ENCODE measurements at places on chromosomes 7 and 10. TPM values are rescaled to one million over a fixed set of nuclear protein-coding genes. Genes with fewer than 3 reads are reported as not detected.

DNA sequence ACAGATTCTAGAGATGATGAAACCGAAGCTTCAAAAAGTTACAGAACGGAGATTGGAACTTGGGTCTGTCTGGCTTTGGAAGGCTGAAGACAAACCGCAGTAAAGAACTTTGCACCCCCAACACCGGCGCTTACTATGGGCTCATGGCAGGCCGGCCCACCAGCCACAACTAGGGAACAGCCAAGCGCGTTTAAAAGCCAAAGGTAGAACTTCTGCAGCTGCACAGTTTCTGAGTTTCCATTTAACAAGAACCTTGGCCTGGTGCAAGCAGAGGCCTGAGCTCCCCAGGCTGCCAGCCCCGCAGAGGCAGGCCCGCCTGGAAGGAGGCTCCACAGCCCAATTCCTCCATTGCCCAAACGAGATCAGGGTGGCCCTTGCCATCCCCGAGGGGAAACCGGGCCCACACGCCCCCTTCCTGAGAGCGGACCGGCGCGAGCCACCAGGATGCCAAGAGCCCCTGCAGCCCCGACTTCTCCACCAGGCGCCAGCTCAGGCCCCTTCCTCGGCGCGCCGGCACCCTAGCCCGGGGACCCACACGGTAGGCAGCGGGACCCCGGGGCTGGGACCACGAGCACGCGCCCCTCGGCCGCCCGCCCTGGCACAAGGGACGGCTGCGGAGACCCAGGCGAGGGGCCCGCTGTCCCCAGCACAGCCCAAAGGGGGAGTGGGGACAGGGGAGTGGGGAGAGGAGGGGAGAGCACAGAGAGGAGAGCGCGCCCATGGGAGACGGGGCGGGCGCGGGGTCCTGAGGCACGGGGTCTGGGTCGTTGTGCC is 566 bp downstream of the MAD1L1 start:
- peak overlapping the region; percentile 78 for H3K27ac ChIP-seq
- peak; percentile 61 for ATAC-seq
- peaks cover 58% of the 10 kb centered on the region for H3K36me3 ChIP-seq
- H3K27me3 ChIP-seq: no peaks in the 10 kb centered on the region
- H3K4me3 ChIP-seq: peak overlapping the region; percentile 91

DNA sequence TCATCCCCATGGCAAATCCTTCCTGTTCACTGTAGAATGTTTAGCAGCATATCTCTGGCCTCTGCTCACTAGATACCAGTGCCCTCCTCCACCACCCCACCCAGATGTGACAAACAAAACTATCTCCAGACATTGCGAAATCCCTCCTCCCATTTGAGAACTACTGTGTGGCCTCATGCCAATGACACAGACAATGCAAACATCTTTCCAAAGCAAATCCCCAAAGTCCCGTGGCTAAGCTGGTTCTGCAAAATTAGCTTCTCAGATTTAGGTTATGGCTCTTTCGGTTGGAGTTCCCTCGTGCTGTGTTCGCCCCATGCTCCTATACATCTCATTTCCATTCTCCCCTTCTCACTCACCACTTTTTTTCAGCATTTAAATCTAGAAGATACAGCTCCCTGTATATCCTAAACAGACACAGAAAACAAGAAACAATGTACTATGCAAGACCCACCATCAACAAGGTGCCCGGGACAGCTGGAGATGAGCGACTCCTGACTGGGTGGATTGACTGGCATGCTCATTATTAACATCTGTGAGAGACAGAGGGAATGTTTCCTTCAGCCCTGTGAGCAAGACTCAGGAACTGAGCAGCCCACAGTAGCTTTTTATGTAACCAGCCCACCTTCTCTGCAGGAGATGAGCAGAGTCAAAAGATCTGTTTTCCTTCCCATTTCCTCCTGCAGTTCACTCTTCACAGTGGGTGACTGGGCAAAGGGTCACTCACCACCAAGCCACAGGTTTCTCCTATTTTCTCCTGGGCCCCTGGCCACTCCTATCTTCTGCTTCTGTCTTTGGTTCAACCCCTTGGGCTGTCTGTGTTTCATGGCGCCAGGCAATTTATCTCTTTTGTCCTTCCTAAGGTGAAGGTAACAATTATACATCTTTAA is 225.7 kb upstream of the AOAH start:
- no peak overlapping the region for H3K4me3 ChIP-seq
- H3K36me3 ChIP-seq: peaks cover 46% of the 10 kb centered on the region
- no peak overlapping the region for H3K27ac ChIP-seq
- no peaks in the 10 kb centered on the region for H3K27me3 ChIP-seq
- peaks cover 4% of the 10 kb centered on the region for H3K4me1 ChIP-seq

DNA sequence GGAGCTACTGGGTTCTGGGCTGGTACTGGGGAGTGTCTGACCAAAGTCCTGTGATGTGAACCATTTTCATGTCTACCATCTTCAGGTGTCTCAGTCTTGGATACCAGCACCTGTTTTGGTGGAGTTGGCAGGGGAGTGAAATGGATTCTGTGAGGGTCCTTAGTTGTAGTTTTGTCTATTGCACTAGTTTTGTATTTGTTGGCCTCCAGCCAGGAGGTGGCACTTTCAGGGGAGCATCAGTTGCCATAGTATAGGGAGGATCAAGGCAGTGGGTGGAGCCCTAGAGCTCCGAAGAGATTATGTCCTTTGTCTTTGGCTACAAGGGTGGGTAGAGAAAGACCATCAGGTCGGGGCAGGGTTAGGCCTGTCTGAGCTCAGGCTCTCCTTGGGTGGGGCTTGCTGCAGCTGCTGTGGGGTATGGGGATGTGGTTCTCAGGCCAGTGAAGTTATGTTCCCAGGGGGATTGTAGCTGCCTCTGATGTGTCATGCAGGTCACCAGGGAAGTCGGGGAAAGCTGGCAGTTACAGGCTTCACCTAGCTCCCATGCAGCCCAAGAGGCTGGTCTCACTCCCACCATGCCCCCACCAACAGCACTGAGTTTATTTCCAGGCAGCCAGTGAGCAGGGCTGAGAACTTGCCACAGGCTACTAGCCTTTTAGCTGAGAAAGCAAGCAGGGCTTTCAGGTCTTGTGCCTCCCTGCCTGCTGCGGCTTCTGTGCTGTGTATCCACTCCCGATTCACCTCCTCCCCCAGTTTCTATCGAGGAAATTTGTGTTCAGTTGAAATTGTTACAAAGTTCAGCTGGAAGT is 153.1 kb downstream of the ZNF365 start:
- H3K27me3 ChIP-seq: peaks cover 12% of the 10 kb centered on the region
- peaks cover 23% of the 10 kb centered on the region for H3K4me1 ChIP-seq
- ATAC-seq: no peak
- peak overlapping the region; percentile 89 for H3K27ac ChIP-seq

DNA sequence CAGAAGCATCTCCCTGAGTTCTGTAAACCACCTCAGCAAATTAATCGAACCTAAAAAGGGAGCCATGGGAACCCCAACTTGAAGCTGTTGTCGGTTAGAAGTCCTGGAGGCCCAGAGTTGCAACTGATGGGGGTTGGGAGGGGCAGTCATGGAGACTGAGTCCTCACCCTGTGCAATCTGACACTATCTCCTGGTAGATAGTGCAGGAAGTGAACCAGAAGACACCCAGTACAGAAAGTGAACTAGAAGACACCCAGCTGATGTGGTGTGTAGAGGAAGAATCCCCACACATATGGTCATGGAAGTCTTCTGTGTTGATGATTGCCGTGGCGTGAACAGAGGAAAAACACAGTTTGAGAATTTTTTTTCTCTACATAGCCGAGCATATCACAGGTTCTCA is 58.8 kb upstream of the SRRM3 start:
- H3K4me1 ChIP-seq: no peaks in the 10 kb centered on the region
- no peaks in the 10 kb centered on the region for H3K36me3 ChIP-seq
- peak overlapping the region; percentile 19 for H3K4me3 ChIP-seq

NPFFR1 gene
- total RNA-seq: not detected

GRCh38 chr7:106640368-106641141 is 20.4 kb downstream of the CCDC71L start:
- H3K4me3 ChIP-seq: no peak overlapping the region
- peaks cover 4% of the 10 kb centered on the region for H3K27me3 ChIP-seq
- H3K4me1 ChIP-seq: no peaks in the 10 kb centered on the region
- no peak for ATAC-seq
- no peak overlapping the region for H3K27ac ChIP-seq

PLCE1 gene
- total RNA-seq: 0.08 TPM

GRCh38 chr7:94042381-94042780 is 38.2 kb upstream of the BET1 start:
- H3K4me1 ChIP-seq: no peaks in the 10 kb centered on the region
- no peak overlapping the region for H3K4me3 ChIP-seq
- H3K27me3 ChIP-seq: peaks cover 23% of the 10 kb centered on the region

GRCh38 chr7:28551331-28551730 is 139.0 kb downstream of the CREB5 start:
- H3K27me3 ChIP-seq: peaks cover 14% of the 10 kb centered on the region
- no peak overlapping the region for H3K4me3 ChIP-seq
- no peak for ATAC-seq
- no peaks in the 10 kb centered on the region for H3K4me1 ChIP-seq
- no peak overlapping the region for H3K27ac ChIP-seq
- H3K36me3 ChIP-seq: no peaks in the 10 kb centered on the region

NUDT1 gene
- total RNA-seq: 64.5 TPM

DNA sequence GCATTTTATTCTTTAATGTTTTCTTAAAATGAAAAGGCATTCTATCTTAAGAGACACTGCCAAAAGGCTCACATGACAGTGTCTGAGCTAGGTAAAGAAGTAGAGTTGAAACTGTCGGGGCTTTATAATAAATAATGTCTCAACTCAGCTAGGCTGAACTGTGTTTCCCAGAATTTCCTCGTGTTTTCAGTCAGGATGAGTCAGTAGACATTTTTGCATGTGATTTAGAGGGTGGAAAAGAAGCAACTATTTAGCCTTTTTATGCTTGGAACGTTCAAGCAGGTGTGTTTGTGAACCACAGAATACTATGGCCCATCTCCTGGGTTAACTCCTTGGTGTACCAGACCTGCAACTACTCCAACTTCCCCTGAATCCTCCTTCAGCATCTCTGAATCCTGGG is 23.4 kb upstream of the LIPA start:
- peaks cover 4% of the 10 kb centered on the region for H3K27me3 ChIP-seq
- no peak overlapping the region for H3K27ac ChIP-seq
- H3K4me3 ChIP-seq: no peak overlapping the region
- no peak for ATAC-seq

CTAGE8 gene
- 0.28 TPM for total RNA-seq

DNA sequence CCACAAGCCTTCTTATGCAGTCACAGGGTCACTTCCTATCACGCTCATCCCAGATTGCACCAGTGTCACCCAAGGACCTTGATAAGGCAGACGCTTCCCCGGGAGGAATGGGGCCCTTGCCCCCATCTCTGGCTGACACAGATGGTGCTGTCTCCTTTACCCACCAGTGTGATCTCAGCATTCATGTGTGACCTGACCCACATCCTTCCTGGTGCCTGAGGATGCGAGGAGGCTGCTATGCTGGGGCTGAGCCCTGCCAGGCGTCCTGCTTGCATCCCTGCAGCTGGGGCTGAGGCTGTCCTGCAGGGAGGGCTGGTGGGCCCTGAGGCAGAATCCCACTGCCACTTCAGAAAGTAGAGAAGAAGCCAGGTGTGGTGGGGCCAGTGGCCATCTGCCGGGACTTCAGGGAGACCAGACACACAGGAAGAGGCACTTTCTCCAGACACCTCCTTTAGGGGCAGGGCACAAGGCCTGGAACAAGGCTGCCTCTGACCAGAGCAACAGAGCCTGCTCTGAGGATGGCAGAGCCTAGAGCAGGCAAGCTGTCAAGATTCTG is 35.3 kb downstream of the RASGEF1A start:
- no peaks in the 10 kb centered on the region for H3K36me3 ChIP-seq
- H3K27ac ChIP-seq: no peak overlapping the region
- H3K4me1 ChIP-seq: peaks cover 13% of the 10 kb centered on the region

GRCh38 chr10:126259760-126260479 is 128.4 kb downstream of the ADAM12 start:
- H3K4me3 ChIP-seq: no peak overlapping the region
- no peak for ATAC-seq
- H3K36me3 ChIP-seq: no peaks in the 10 kb centered on the region
- no peaks in the 10 kb centered on the region for H3K4me1 ChIP-seq

ELN gene
- not detected for total RNA-seq

DNA sequence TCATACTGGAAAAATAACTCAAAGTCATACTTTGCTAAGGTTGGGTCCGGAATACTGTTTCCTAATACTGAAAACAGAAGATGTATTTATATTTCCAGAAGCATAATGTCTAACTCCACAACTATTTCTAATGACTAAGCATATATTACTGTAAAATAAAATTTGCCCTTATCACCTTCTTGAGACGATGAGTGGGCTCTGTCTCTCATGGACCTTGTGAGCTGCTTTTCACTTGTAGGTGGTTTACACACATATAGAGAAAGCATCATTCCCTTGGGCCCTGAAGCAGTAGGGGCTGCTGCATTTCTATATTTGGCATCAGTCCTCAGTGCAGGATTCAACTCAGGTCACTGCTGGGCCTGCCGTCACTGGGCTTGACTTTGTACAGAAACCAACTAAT is 10.7 kb upstream of the FAM13C start:
- no peak overlapping the region for H3K4me3 ChIP-seq
- peaks cover 3% of the 10 kb centered on the region for H3K27me3 ChIP-seq
- no peak overlapping the region for H3K27ac ChIP-seq
- ATAC-seq: no peak
- H3K4me1 ChIP-seq: no peaks in the 10 kb centered on the region
- no peaks in the 10 kb centered on the region for H3K36me3 ChIP-seq

DNA sequence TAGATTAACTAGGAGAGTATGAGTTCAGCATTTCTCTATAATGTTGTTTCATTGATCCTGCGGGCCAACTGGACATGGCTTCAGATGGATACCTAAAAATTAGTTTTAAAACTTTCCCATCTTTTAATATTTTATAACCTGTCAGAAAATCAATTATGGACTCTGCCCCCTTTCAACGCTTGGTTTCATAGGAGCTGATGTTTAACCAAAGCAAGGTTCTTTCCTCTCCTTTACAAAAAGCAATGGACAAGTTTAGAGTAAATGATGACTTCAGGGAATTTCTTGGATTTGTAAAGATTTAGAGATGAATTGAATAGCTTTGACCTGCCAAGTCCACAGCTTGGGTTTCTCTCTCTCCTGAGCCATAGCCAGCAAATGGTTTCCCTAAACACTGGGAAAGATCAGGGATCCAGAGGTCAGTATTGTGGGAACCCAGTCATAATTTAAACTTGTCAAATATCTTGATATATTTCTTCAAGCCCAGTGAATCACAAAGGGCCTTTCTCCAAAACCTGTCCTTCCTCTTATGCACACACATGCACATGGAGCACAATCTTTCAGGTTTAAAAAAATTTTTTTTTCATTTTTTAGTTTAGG is 177.1 kb downstream of the EVX1 start:
- no peak overlapping the region for H3K4me3 ChIP-seq
- H3K36me3 ChIP-seq: no peaks in the 10 kb centered on the region
- no peaks in the 10 kb centered on the region for H3K4me1 ChIP-seq
- peaks cover 7% of the 10 kb centered on the region for H3K27me3 ChIP-seq
- ATAC-seq: no peak

- no peaks in the 10 kb centered on the region for H3K4me1 ChIP-seq
- H3K4me3 ChIP-seq: no peak overlapping the region
- no peaks in the 10 kb centered on the region for H3K27me3 ChIP-seq
- ATAC-seq: no peak
- no peak overlapping the region for H3K27ac ChIP-seq
Observed at GRCh38 chr7:85512790-85513189, 325.9 kb upstream of the SEMA3D start.

GRCh38 chr10:132637477-132638129 is 100.0 kb downstream of the INPP5A start:
- H3K36me3 ChIP-seq: no peaks in the 10 kb centered on the region
- H3K4me1 ChIP-seq: peaks cover 11% of the 10 kb centered on the region
- H3K27me3 ChIP-seq: no peaks in the 10 kb centered on the region

GRCh38 chr7:29970158-29970557 is 19.4 kb downstream of the SCRN1 start:
- H3K4me3 ChIP-seq: no peak overlapping the region
- H3K36me3 ChIP-seq: no peaks in the 10 kb centered on the region
- ATAC-seq: no peak
- peaks cover 23% of the 10 kb centered on the region for H3K27me3 ChIP-seq

CCT6A gene
- total RNA-seq: 108 TPM

Data from activated T-helper 17 cell treated with anti-CD3 and anti-CD28 coated beads, Interleukin-2, amount 50 U/mL, for 72 hours (primary cell).